ENCODE measurements at places on chromosomes 5 and 9.

GRCh38 chr9:121731919-121732318 is 80.5 kb downstream of the DAB2IP start:
- DNase-seq: no peak

- DNase-seq: no peak
Measured at GRCh38 chr5:116652196-116652729, 77.6 kb upstream of the SEMA6A start.

- no peak for DNase-seq
Measured at GRCh38 chr9:22005702-22006606, 3.2 kb downstream of the CDKN2B start.

DNA sequence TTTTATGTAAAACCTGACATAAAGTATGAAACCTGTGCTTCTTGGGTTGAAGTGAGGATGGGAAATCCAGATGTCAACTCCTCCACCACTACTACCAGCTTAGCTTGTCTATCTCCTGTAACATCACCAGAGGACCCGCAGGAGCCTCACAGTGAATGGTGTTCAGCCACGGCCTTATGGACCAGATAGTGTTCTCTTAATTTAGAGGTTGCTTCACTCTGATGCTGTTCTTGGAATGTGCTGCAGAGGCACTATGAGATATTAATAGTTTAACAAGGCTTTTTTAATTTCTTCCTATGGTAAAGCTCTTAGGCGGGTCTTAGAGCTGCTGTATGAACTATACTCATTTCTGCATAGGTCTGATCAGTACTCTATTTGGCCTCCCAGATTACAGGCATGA is 27.9 kb downstream of the NFX1 start:
- no peak for DNase-seq

DNA sequence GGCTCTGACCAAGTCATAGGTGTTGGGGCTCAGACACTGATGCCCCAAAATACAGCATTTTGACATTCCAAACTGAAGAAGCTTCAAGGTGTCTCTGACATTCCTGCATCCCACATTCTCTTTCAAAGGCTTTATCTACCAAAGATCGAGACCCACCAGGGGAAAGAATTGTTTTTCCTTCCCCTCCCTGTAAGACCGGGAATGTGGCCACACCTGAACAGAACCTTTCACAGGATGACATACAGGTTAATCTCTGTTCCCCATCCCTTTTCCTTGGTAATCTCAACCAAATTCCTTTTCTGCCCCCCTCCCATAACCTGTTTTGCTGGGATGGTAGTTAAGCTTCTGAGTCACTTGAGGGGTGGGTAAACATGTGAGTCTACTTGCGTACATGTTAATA is 72.3 kb downstream of the IQGAP2 start:
- no peak for DNase-seq

DNA sequence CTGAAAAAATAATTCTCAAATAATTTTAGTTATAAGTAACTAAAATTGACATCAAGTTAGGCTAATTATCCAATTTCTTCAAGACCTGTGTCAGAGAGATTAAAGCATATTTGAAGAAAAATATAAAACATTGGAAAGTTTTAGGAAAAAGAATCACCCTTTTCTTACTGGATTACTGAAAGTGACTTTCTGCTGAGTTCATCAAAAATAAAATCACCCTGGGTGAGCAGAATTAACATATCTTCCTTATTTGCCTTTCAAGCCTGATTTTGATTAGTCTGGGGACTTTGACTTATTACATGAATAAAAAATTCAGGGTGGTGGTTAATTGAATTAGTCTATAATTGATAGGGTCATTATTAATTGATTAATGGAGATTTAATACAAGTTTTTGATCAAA is 252.3 kb upstream of the HAPLN1 start:
- DNase-seq: no peak

All from stimulated activated CD8-positive, alpha-beta memory T cell treated with anti-CD3 and anti-CD28 coated beads, Interleukin-4, amount 100 ng/mL, for 4 hours (primary cell).